ENCODE measurements at places on chromosomes 5 and 9. TPM values are rescaled to one million over a fixed set of nuclear protein-coding genes. Genes with fewer than 3 reads are reported as not detected.

GRCh38 chr5:181108578-181109165 lies 22.3 kb downstream of the OR2V1 start:
- no peak for DNase-seq

DNA sequence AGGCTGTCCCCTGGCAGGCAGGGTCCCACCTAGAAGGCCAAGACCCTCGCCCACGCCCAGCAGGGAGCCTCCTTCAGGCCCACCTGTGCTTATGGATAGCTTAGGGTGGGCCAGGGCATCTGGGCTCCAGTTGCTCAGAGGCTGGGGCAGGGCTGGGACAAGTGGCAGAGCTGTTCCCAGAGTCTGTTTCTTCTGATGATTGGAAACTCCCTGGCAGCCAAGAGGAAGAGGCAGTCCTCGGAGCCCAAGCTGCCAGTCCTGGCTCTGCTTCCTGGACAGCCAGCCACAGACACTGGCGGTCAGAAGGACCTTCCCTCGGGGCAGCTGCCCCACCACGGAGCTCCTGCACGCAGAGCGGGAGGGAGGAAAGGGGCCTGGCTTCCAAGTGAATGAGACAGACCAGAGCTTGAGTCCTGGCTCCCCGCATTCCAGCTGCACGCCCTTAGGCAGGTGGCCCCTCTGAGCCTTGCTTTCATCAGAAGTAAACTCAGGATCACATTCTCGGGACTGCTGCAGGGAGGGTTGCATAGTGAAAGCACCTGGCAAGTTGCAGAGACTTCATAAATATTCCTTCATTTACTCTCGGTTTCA lies 37.9 kb upstream of the GABRP start:
- peak; percentile 40 for DNase-seq

GRCh38 chr5:145568581-145568980 lies 266.6 kb downstream of the PRELID2 start:
- DNase-seq = no peak

DNA sequence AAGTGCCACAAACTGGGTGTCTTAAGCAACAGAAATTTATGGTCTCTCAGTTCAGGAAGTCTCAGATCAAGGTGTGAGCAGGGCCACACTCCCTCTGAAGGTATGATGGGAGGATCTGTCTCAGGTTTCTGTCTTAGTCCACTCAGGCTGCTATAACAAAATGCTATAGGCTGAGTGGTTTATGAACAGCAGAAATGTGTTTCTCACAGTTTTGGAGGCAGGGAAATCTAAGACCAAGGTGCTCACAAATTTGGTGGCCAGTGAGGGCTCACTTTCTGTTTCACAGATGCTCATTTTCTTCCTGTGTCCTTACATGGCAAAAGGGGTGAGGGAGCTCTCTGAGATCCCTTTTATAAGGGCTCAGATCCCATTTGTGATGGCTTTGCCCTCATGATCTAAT lies 281.4 kb downstream of the CWC27 start:
- DNase-seq = no peak

DNA sequence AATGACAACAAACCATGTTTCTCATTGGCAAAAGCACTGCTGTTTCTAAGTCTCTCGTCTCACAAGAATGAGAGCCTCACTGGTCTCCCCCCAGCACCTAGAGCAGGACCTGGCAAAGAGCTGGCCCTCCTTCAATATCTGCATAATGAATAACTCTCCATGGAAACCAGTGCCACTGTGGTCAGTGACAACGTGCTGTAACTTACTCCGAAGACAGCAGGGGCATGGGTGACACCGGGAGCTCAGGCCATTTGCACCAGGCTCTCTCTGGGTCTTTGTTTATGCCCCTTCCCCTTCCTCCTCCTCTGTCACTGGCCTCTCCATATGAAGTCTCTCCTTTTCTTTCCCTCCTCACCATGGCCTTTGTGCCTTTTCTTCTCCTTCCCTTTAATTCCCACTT lies 33.3 kb downstream of the TAS2R1 start:
- no peak for DNase-seq

- DNase-seq = no peak
These were observed 252.5 kb downstream of the DEPDC1B start for GRCh38 chr5:60447488-60447920.

DNA sequence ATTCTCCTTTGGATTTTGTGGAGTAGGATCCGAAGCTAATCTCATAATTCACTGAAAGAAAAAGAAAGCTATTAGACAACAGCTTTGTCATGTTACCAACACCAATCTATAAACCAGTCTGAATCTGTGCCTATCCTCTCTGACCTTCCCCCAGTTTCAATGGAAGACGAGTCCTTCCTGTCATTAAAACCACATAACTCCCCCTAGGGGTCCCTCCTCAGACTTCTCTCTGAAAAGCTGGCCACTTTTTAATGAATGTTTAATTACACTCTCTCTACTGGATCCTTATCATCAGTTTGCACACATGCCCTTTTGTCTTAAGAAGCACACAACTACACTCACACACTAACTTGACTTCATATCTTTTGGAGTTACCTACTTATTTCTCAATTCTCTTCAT lies 98.0 kb upstream of the TSLP start:
- no peak for DNase-seq

GRCh38 chr9:101448680-101449070 lies 13.1 kb upstream of the ALDOB start:
- DNase-seq = no peak

DNA sequence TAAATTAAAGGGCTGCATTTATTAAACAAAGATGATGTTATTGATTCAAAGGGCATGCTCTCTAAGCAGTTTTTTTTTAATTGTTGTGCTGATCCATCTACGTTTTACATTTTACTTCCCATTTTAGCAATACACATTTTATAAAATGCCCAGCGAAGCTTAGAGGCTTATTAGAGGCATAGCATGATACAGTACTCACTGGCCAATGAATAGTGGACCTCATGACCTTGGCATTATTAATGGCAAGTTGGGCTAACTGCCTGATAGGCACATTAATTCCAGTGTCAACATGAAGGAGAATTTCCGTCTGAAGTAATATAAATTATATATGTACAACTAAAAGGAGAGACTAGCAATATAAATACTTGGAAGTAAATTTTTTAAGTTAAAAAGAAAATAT lies 837.2 kb downstream of the EFNA5 start:
- DNase-seq = no peak

DNA sequence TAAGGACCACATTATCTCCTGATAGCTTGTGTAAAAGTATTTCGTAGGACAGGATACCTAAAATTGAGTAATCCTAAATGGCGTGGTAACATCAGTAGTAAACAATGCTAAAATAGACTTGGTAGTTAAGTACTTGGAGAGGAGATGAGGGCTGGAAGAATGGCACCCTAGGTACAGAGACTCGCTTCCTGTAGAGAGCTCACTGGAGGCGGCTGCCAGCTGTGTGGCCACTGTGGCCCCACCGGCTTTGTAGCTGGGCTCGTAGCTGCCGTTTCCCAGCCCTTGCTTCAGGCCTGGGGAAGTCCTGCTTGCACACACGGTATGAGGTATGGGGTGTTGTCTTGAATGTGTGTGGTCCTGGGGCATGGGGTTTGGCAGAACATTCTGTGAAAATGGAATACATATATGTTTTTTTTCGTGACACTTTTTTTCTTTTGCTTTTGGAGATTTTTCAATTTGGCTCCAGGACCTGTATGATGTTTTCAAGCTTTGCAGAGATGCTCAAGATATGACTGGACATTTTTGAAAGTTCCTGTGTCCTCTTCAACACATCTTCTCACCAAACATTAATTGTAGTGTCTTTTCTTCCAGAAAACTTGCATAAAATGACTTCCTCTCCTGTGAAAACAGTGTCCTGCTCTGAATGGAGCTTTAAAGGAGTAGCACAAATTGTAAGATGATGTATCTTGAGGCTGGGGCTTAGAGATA lies 58.0 kb downstream of the RCL1 start:
- no peak for DNase-seq

- DNase-seq = no peak
These were observed 81.5 kb downstream of the WNK2 start for GRCh38 chr9:93265301-93265971.

- no peak for DNase-seq
These were observed 94.9 kb downstream of the SREK1 start for GRCh38 chr5:66239034-66239433.

GRCh38 chr9:33024126-33024965 lies 727 bp upstream of the DNAJA1 start:
- no peak for DNase-seq

- DNase-seq = no peak
These were observed 6.2 kb downstream of the RNF183 start for GRCh38 chr9:113296796-113297558.

- no peak for DNase-seq
These were observed 145.7 kb upstream of the TRIM32 start for GRCh38 chr9:116541402-116541801.

GRCh38 chr5:52339285-52339684 lies 448.4 kb upstream of the ITGA1 start:
- DNase-seq = no peak

- no peak for DNase-seq
These were observed 58.1 kb downstream of the ANKRD55 start for GRCh38 chr5:56175021-56175420.

- no peak for DNase-seq
These were observed 259.8 kb downstream of the NDUFS4 start for GRCh38 chr5:53820119-53820801.

GRCh38 chr5:38211354-38211710 lies 47.0 kb upstream of the EGFLAM start:
- no peak for DNase-seq

DNA sequence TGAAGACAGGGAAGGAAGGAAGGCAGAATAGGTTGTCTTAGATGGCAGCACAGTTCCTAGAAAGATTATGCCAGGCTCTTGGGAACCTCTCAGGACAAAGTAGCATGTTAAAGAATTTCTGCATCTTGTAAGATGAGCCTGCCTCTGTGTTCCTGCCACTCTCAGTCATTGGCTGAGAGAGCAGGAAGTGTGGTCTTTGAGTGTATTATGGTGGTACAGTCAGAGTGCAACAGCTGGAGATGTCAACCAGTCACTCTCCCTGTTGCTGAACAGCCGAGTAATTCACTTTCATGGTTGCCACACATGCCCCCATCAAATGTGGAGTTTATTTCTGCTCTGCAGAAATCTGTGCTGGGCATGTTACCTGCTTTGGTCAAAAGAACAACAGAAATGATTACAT lies 659.6 kb upstream of the RIOK2 start:
- no peak for DNase-seq

GRCh38 chr5:107388141-107388861 lies 282.4 kb downstream of the EFNA5 start:
- DNase-seq = no peak

DNA sequence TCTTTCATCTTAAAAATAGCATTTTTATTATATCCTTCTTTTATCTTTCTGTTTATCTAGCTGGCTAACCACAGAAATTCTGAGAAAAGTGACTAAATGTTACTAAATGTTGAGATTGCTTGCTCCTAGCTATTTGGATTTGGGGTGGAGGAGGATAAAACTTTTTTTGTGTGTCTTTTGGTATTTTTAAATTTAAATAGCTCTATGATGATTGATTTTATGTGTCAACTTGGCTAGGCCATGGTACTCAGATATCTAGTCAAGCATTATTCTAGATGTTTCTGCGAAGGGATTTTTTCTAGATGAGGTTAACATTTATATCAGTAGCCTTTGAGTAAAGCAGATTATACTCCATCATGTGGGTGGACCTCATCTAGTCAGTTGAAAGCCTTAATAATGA lies 75.0 kb downstream of the GCNT1 start:
- no peak for DNase-seq

DNA sequence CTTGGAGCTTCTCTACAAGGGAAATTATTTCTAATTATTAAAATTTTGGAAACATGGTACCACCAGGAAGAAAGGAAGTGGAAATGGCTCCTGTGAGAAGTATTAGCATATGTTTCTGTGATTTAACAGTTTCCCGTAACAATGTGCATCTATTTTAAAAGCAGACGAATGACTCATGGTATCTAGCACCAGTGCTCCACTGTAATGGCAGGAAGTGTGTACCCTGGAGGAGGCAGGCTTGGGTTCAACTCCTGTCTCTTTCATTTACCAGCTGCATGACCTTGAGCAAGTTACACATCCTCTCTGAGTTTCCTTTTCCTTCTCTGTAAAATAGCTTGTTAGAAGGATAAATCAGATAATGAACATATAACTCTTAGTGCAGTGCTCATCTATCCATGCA lies 41.0 kb upstream of the ANGPTL2 start:
- no peak for DNase-seq

- no peak for DNase-seq
These were observed 224.2 kb downstream of the SNX18 start for GRCh38 chr5:54741711-54742110.

The ANKHD1 gene
- total RNA-seq = 50.1 TPM

The GPX8 gene
- total RNA-seq = 21.8 TPM

The C9 gene
- total RNA-seq = not detected

The PDZD2 gene
- total RNA-seq = 77.3 TPM

The ZNF454 gene
- 2.2 TPM for total RNA-seq

The NPM1 gene
- 408 TPM for total RNA-seq

The BAG1 gene
- 152 TPM for total RNA-seq

The SCGB3A2 gene
- not detected for total RNA-seq

The GRXCR2 gene
- 1.9 TPM for total RNA-seq

The LCN10 gene
- total RNA-seq = 20.1 TPM

The CCDC152 gene
- total RNA-seq = 2.3 TPM

The PTGES gene
- total RNA-seq = 4.5 TPM

The GRIN3A gene
- 0.59 TPM for total RNA-seq

The C5orf58 gene
- not detected for total RNA-seq

The LHX3 gene
- not detected for total RNA-seq
